Ureter (tissue), 1 donor: ENCODE measurements at places on chromosomes 2 and 18. TPM values are rescaled to one million over a fixed set of nuclear protein-coding genes. Genes with fewer than 3 reads are reported as not detected.

The LYG1 gene
- total RNA-seq = 0.39 TPM

The ERMN gene
- 0.70 TPM for total RNA-seq

The LAMA1 gene
- total RNA-seq = 2.7 TPM

GRCh38 chr2:109472974-109473373 is 140.8 kb downstream of the SEPTIN10 start:
- DNase-seq = no peak

GRCh38 chr18:36274083-36274715 is 23.3 kb upstream of the FHOD3 start:
- no peak for DNase-seq

DNA sequence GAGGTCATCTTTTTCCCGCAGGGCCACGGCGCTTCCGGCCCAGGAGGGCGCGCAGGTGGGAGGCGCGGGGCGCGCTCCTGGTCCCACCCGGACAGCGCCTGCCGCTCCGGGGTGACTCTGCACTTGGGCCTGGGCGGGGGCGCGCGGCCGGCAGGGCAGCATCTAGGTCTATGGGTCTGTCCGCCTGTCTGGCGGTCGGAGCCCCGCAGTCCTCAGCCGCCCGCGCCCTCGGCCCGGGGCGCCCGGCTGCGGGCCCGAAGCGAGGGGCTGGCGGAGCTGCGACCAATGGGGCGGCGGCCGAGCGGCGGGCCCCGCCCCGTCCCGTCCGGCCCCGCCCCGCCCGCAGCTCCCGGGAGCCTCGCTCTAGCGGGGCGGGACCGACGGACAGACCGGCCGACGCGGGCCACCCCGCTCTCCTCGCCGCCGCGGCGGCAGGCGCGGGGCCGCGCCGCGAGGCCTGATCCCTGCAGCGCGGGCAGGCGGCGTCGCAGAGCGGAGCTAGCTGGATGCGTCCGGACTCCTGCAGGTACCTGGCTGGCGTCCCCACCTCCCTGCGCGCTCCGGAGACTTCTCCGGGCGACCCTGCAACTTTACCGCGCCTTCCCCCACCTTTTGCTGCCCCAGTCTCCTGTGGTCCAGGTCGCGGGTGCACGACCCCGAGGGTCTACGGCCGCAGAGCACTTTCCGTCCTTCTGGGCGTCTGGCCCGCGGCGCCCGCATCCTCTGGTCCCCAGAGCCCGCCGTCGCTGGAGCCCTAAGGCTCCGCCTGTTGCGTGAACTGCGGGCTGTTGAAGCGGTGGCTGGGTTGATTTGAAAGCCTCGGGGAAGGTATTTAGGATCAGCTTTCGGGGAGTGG is at the start of gene KCNS3:
Gene KCNS3, plus strand, starts transcription at position 387 of the 856 bp plus-strand sequence. CDS start 52,342 bp downstream, outside the sequence.
- DNase-seq = no peak

DNA sequence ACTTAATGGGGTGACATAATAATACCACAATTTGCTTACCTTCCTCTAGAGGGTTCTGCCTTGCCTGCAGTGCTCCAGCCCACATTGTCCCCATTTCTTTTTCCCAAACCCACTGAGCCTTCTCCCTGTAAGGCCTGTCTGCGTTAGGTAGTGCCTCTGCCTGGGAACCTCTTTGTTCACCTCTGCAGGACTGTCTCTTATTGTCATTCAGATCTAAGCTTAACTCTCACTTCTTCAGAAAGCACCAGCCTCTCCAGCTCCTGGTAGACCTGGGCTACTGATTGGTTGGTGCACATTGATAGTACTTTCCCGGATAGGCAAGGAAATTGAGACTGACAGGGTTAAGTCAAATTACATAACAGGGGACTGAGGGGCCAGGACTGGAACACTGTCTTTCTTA is 49.1 kb downstream of the CCDC85A start:
- no peak for DNase-seq

GRCh38 chr2:185152186-185152585 is 553.9 kb downstream of the ZNF804A start:
- DNase-seq = no peak

GRCh38 chr2:231490801-231491200 is 26.5 kb upstream of the NCL start:
- DNase-seq = no peak

GRCh38 chr2:101704046-101704466 is 6.5 kb downstream of the MAP4K4 start:
- DNase-seq = no peak

DNA sequence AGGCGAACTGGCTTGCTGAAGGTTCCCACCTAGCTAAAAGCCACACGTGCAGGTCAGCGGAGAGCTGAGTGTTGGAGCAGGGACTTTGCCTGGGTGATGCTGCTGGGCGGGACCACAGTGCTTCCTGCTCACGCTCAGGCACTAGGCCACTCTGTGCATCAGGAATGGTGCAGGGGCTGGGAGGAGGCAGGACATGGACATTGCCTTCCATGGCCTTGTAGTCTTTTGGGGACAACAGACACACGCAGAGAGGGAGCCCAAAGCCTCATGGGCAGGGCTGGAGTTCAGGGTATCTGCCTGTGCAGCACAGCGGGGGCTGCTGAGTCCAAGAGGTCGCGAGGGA is 207.2 kb downstream of the ZBTB7C start:
- DNase-seq = no peak

DNA sequence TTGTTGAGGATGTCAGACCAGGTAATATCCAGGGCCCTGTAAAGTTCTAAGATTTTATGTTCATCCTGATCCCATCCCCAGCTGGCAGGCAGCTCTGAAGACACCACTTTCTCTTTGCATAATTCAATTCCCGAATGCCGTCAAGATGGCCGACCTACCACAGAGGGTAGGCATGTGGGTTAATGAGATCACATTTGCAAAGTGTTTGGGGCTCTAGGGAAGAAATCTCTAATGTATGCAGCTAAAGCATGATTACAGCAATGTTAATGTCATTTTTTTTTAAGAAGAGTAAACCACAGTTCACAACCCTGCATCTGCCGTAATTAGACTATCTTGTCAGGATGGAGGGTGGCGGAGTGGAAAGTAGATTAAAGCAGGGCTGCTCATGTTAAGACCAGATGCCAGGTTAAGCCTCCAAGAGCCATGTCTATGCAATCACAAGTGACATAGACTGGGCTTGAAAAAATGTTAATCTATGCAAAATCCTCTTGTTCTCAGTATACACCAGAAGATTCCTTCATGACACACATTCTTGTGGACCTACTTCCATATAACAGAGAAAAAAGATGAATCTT is 131.4 kb downstream of the ALK start:
- DNase-seq = no peak

- DNase-seq = no peak
Measured at GRCh38 chr2:27133195-27133875, 1.1 kb downstream of the PREB start.
